ENCODE measurements at places on chromosomes 6 and 20.

DNA sequence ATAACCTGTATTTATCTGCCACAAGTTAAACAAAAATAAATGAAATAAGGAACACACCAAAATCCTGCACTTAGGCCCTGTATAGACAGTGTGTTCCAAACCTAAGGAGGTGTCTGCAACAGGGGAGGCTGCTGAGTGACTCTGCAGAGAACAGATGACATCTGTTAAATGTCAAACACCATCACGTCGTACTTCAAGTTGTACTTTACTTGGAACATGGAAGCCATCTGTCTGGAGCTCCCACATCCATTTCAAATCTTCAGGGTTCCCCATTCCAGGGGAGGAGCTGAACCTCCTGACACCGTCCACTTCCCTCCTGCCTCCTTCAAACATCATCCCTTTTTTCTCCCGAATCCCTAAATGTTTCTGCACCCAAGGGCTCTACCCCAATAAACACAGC is 1.8 kb upstream of the MAP7 start:
- DNase-seq, result no peak

DNA sequence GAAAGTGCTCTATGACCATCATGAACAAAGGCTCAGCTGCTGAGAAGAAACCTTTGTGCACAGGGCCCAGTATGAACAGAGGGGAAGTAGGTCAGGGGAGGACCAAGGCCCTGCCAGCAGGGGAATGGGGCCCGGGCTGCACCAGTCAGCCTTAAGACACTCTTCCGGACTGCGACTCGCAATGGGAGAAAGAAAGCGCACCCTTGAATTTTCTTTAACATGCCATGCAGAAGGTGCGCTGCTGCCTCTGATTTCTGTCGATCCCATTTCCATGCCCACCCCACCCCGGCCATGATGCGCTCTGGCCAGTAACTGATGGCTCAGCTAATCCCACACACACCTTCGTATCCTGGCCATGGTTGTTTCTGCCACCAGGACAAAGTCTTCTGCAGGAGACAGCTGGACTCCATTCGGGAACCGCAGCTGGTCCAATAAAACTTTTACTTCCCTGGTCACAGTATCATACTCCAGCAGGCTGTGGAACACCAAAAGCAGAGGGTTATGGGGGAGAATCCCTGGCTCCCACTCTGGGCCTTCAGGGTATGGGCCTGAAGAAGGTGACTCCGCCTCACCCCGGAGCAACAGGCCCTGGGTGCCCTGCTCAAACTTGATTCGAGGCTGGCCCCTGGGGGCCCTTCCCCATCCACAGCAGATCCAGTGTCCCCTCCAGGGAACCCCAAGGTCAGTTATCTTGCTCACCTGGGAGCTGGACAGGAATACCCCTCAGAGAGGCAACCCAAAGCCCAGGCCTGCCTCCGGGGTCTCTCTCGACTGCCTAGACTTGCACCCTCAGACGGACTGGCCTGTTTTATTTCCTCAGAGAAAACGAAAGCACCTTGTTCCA is 20.3 kb downstream of the CST7 start:
- no peak for DNase-seq

DNA sequence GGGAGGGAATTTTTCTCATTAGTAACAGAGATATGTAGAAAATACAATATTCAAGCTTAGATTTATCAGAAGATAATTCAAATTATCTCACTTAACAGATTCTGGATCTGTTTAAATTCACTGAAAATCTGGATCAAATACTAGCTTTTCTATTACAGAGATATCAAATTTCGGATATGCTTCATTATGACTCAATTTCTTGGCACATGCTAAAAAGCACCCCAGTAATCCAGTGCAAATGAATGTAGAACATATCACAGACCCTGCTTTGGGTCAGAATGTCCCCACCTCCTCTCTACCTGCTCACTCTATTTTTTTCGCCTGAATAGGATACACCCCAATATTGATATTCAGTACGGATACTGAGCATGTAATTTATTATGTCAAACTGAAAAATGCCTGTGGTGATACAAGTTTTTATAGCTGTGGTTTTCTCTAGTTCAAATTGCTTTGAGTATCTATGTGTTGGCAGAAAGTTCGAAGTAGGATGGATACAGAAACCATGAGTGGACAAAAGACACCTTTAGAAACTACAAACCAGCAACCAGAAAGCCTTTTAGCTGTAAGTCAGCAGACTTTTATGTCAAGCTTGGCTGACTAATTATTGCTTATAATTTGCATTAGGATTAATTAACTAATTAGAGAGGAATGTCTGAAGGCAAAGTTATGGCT is 290.0 kb downstream of the TFAP2B start:
- no peak for DNase-seq

DNA sequence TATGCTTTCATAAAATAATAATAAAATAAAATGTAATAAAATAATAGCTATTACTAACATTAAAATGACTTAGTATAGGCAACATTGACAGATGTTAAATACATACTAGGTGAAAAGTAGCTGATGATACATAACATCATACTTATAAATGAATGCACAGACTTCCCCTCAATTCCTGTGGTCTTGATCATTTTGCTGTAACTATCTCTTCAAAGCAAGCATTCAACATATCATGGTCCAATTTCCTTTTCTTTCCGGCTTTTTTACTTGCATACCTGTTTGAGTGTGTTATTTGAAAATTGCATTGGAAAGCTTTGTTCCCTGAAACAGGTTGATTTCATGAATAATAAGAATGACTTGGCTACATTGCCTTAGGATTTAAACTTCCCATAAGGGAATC is 309.3 kb downstream of the HDGFL1 start:
- no peak for DNase-seq

DNA sequence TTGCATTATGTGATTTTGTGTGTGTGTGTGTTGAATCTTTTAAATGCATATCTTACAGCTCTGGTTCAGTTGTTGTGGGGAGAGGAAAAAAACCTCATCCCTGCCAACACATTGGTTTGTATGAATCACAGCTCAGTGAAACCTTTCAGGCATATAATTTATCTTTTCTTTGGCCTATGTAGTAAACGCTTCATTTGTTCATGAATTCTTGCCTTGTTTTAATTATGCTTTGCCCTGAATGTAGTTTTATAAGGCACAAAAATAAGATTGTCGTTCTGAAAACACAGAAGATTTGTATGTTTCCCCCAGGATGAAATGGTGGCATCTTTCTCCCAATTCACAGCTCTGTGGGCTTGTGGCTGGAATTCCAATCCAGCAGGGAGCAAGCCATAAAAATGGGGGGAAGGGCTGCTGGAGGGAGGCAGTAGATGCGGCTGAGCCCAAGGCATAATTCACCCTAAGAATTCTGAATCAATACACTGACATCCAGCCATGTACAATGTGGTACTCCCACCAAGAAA is 45.1 kb downstream of the BCAS1 start:
- DNase-seq, result no peak

GRCh38 chr20:18138639-18139583 is 1.2 kb downstream of the KAT14 start:
- DNase-seq, result no peak

GRCh38 chr6:28402197-28402596 is 2.6 kb upstream of the ZSCAN12 start:
- no peak for DNase-seq

GRCh38 chr6:21971541-21971940 is 325.3 kb downstream of the PRL start:
- DNase-seq, result no peak

DNA sequence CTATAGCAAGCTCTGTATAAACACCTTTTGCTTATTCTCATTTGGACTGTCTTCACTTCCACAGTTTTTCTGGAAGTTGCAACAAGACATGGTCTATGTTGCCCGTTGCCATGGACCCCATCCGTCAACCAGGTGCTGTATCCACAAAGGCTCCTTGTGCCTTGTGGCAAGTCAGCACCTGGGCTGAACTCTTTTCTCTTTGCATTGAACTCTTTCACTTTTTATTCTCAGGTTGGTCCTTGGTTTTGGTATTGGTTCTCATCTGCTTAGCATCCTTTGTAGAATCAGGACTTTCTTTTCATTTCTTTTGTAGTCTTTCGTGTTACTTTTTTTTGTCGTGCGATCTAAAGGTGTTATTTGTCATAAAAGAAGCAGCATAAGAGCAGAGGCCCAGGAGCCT is 5.0 kb upstream of the GSTA1 start:
- no peak for DNase-seq

- no peak for DNase-seq
Observed at GRCh38 chr6:113065611-113066010, 718.5 kb downstream of the RFPL4B start.

DNA sequence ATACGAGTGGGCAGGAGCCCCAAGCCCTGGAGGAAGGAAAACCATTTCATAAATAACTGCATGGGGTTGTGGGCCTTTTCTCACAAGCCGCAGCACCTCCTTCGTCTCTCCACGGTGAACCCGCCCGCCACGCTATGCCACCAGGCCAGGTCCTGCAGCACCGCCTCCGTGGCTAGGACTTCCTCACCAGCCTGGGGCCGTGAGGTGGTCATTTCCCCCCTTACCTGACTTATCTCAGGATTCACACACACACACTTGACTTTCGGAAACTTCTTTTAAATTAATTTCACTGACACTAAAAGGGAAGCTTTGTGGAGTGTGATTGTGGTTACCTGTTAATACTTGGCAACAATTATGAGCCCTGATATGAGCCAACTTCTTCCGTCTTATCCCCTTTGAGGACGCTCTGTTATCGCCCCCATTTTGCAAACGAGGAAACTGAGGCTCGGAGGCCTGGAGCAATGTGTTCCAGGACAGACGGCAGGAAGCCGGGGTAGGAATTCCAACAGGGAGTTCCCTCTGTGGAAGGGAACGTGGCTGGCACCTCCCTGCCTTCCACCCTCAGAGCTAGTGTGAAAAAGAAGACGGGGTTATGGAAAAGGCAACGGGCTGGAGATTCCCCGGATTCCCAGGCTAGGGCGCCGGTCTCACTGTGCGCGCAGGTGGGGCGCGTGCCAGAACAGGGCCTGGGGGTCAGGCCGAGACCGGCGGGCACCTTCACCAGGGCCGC is 817 bp upstream of the SLCO4A1 start:
- no peak for DNase-seq

DNA sequence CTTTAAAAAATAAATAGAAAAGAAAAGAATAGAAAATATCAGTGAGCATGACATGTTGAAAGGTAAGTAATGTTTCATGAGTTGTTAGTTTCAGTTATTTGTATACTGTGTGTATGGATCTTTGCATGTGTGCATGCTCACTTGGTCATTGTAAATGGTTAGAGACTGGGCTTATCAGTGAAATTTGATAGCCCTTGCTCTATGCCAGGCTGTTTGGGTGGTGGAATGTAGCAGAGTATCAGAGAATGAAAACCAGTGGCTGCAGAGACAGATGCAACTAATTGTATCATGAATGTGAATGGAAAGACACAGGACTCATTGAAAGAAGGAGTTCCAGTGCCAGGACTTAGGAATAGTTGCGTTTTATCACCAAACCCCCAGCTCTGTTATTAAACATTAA is 4.2 kb downstream of the GSTA2 start:
- DNase-seq, result no peak

DNA sequence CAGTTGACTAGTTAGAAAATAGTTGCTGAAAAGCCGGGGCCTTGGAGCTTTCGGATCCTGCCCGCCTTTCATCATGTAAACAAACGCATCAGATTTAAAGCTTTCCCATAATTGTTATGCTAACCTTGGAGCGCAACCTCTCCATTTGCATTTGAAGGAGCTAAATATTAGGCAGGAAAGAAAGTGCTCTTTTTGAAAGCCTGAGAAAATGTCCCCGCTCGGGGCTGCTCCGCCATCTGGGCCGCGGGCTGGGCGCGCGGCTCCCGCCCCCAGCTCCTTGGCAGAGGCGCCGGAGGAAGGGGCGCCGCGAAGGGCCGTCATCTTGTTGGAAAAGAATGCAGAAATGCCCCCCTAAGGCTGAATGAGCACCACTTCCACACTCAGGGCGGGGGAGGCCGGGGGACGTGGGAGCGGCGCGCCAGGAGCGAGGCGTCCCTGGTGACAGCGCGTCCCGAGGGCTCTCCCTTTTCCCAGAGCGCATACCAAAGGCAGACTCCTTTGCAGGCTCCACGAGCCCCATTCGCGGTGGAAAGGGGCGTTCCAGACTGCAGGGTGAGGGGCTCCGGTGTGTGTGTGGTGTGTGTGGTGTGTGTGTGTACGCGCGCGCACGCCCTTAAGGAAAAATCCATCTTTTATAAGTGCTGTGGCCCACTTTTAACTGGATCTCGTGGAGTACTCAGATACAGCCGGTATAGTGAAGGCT is 145.6 kb upstream of the ID4 start:
- no peak for DNase-seq

GRCh38 chr6:10223841-10224240 is 191.0 kb downstream of the TFAP2A start:
- no peak for DNase-seq

GRCh38 chr20:39619271-39619785 is 657.2 kb downstream of the DHX35 start:
- DNase-seq, result no peak

DNA sequence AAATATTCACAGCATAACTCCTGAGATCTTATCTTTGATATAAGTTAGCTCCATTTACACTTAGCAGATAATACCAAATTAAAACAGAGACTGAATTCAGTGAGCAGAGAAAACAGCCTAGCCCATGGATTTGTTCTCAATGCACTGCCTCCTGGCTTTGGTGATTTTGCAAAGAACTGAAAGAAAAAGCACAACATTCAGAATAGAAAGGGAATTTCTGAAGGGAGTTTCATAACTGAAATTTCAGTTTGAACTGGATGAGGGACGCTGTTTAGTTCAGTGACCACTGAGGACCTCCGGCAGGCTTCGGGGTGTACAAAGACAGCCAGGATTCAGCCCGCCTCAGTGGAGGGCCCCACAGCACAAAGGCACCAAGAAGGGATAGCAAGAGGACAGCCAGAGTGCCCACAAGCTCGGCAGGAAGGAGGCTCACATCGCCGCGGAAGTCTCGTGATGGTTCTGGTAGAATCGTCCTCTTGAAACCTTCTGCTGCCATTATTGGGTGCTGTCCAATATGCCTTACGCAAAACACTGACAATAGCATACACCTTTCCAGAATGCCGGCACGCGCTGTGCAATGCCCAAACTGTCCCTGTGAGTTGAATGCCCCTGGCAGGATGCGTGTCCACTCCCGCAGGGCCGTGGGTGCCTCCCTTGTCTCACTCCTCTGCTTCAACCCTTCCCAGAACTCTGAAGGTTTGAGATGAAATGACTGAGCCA is 9.7 kb upstream of the IRF4 start:
- no peak for DNase-seq

- peak; percentile 30 for DNase-seq
Observed at GRCh38 chr6:85594197-85594930, 706 bp upstream of the SNX14 start.

- DNase-seq, result no peak
Observed at GRCh38 chr6:166809721-166810120, 146.6 kb downstream of the RNASET2 start.
